NCI-H187 (cell line): ENCODE measurements at places on chromosomes 3 and 15.

- no peak for DNase-seq
These were observed 9.2 kb upstream of the DENND4A start for GRCh38 chr15:65801229-65801805.

GRCh38 chr3:188663839-188664238 is 507.9 kb upstream of the TPRG1 start:
- peak; percentile 35 for DNase-seq

GRCh38 chr15:61044723-61045122 is 184.4 kb downstream of the RORA start:
- DNase-seq, result no peak

DNA sequence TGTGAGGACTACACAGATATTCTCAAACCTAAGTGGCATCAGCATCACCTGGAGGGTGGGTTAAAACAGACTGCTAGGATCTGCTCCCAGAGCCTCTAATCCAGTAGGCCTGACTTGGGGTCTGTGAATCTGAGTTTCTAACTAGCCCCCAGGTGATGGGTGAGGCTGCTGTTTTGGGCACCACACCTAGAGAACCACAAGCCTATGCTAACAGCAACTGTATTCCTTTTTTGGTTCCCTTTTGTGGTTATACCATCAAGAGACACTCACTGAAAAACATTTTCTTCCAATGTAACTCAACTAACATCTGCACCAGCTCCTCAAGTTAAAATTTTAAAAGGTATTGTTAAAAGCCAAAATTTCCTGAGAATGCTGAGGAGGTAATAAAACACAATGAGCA is 16.0 kb downstream of the WDR82 start:
- DNase-seq, result no peak

- no peak for DNase-seq
These were observed 31.3 kb downstream of the GATM start for GRCh38 chr15:45347033-45347432.

DNA sequence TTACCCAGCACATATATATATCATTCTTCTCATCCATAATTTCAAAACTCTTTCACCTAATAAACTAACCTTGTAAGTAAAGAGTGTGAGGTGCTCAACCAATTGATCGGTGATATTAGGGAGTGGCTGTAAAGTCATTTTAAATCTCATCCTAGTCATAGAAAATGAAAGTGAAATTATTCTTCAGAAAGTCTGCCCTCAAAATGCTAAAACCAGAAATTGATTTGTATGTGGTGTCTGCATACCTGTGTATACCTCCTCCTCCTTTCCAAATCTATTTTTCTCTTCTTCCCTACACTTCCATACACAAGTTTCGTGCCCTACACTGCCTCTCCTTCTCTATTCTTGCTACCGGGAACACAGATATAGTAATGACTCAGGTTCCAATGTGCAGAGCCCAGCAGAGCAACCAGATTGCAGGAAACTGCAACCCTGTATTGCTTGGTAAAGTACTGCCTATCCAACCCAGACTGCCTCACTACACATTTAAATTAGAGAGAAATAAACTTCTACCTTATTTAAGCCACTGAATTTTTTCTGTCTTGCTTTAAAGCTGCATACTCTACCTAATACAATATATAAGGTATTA is 7.4 kb upstream of the TBC1D5 start:
- DNase-seq, result no peak

DNA sequence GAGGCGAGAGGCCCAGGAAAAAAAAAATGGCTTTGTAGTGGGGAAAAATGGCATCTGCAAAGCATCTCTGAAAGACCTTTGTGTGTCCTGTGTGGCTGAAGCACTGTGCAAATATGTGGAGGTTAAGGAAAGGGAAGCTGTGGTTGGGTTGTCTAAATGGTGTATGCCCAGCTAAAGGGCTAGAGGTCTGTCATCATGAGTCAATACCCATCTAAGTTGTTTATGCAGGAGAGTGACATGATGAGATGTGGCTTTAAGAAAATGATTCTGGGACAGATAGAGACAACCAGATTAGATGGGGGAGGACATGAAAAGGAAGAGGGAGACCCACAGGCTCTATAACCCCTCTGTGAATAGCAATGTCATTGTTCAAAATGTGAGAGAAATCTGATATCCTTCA is 280.7 kb downstream of the MFSD1 start:
- no peak for DNase-seq

GRCh38 chr3:10941972-10942371 is 50.6 kb upstream of the SLC6A1 start:
- DNase-seq, result no peak

GRCh38 chr3:72151465-72152238 is 366.7 kb upstream of the PROK2 start:
- DNase-seq, result no peak

- no peak for DNase-seq
These were observed 256.3 kb upstream of the SEMA6D start for GRCh38 chr15:47460795-47461573.

GRCh38 chr3:153657046-153657445 is 464.1 kb upstream of the ARHGEF26 start:
- DNase-seq, result no peak
